ENCODE measurements at places on chromosomes 16 and 17.

GRCh38 chr16:27191352-27191924 is 11.9 kb upstream of the KDM8 start:
- no peak for DNase-seq

GRCh38 chr17:27546624-27547300 is 84.2 kb upstream of the LGALS9 start:
- DNase-seq, result no peak

- DNase-seq, result no peak
Measured at GRCh38 chr17:39651923-39652586, 13.1 kb upstream of the TCAP start.

DNA sequence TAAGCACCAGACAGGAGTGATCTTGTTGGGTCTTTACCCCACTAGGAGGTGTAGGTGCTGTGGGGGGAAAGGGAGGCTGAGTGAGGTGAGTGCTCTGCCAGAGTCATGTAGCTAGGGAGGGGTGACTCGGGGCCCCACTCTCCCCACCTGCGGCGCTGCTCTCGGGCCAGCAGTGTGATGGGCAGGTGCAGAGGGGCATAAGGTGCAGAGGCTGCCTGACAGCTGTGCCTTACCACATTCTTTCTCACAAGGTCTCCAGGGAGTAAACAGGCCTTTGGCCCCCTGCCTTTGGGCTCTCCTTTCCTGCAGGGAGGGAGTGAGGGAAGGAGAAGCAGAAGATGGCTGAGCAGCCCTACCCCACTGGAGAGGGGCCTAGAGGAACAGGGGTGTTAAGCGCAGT is 4.5 kb upstream of the CNP start:
- DNase-seq, result no peak

- DNase-seq, result no peak
Measured at GRCh38 chr16:27364493-27365141, 37.4 kb upstream of the IL21R start.

DNA sequence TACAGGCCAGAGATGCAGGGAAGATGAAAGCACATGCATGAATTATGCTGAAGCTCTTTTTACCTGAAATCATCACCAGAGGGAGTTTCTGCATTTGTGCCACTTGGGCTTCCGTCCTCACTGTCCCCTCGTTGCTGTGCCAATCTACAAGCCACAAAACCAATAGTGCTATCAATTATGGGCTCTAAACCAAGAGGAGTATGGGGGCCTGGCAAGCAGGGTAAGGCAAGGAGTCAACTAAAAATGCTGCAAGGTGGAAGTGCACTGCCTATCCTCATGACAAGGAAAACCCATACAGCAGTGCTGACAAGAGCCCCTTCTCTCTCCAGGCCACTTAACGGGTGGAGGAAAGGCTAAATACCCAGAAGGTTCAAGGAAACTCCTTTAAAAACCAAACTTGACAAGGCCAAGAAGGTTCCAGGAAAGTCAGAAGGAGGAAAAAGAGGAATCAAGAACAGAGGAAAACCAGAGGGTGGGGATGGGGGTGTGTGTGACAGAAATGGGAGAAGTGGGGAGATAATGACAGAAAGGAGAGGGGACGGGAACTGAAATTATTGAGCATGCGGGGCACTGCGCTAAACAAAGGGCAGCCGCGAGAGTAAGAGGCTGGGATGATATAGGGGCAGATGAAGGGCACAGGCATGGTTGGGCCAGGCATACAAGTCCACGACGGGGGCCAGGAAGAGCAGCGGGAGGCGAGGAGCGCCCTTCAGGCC is 674 bp downstream of the C17orf75 start:
- peak; percentile 25 for DNase-seq

- DNase-seq, result no peak
Measured at GRCh38 chr17:78645421-78646295, 68.5 kb upstream of the DNAH17 start.

- DNase-seq, result no peak
Measured at GRCh38 chr16:71628810-71629209, 2.8 kb downstream of the MARVELD3 start.

DNA sequence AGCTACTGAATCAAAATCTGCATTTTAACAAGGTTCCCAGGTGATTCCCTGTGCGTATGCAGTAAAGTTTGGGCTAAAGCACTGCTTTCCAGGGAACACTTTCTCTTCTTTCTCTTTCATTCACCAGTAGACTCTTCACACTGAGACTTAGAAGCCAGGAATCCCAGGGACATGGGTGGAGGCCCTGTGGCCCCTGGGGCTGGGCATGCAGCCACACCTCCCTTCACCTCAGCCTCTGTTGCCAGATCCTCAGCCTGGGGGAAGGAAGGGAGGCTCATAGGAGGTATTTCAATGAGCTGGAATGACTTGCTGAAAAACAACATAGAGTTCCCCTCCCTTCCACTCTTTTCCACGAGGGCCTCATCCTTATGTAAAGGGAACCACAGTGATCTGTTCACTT is 1.2 kb downstream of the G6PC3 start:
- DNase-seq, result no peak

DNA sequence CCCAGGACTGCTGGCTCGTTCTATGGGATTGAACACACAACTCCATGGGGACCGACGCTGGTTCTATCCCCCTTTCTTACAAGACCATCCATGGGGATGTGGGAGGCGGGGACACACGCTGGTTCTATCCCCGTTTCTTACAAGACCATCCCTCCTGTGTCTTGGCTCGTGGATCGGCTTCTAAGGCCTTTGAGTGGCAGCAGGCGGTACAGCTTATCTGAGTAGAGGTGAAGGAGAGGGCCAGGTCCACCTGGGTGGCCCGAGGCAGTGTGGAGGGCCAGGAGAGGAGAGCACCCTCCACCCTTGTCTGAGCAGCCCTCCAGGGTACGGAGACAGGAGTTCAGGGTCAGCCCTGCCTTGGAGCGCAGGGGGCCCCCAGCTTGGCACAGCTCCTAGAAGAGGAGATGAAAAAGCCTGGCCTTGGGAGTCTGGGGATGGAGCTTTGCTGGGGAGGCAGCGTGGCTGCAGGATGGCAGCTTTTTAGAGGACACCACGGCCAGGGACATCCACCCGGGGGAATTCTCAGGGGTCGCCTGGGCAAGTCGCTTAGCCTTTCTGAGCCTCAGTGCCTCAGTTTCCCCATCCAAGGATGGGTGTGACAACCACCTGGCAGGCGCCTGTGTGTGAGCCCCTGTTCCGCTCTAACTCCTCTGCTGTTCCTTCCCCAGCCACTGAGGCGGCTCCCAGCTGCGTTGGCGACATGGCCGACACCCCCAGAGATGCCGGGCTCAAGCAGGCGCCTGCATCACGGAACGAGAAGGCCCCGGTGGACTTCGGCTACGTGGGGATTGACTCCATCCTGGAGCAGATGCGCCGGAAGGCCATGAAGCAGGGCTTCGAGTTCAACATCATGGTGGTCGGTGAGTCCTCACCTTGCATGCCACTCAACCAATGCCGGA is 341.0 kb downstream of the SEC14L1 start:
- no peak for DNase-seq

DNA sequence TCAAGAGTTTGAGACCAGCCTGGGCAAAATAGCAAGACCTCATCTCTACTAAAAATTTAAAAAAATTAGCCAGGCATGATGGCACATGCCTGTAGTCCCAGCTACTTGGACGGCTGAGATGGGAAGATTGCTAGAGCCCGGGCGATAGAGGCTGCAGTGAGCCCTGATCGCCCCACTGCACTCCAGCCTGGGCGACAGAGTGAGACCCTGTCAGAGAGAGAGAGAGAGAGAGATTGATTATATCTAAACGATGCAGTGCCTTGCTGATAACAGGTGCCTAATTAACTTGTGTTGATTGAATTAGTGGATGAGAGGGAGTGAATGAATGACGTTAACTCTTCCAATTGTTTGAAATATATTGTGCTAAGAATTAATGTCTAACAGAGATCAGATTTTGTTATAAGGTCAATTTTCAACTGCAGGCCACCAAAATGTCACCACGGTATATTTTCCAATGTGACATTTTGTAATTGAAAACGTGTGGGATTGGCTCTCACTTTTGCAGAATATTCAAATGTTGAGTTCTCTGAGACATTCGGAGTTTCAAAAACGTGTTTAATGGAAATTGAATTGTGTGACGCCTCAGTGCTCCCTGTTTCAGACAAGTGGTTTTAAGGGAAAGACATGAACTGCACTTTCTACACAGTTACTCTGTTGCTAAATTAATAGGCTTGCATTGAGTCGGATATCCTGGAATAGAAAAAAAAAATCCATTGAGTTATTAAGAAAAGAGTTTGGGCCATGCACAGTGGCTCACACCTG is 53.6 kb downstream of the ABAT start:
- no peak for DNase-seq

- no peak for DNase-seq
Measured at GRCh38 chr17:63338272-63338671, 107.8 kb downstream of the CYB561 start.

GRCh38 chr16:1146409-1146808 is 6.5 kb upstream of the CACNA1H start:
- no peak for DNase-seq

DNA sequence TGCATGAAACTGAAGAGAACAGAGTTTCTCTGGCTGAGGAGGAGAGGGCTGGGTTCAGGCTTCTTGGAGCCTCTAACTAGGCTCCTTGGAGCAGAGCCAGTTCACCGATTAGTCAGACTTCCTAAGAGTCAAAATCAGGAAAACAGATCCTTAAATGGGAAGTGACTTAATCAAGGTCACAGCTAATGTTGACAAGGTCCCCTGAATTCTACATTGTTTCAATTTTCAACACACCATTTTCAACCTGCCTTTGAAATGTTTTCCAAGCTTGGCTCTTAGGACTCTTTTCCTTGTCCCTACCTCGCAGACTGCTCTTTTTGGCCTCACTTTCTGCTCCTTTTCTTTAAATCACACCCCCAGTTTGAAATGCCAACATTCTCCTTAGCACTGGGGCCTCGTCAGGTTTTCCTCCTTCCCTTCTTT is 16.3 kb downstream of the MYL4 start:
- DNase-seq, result no peak

DNA sequence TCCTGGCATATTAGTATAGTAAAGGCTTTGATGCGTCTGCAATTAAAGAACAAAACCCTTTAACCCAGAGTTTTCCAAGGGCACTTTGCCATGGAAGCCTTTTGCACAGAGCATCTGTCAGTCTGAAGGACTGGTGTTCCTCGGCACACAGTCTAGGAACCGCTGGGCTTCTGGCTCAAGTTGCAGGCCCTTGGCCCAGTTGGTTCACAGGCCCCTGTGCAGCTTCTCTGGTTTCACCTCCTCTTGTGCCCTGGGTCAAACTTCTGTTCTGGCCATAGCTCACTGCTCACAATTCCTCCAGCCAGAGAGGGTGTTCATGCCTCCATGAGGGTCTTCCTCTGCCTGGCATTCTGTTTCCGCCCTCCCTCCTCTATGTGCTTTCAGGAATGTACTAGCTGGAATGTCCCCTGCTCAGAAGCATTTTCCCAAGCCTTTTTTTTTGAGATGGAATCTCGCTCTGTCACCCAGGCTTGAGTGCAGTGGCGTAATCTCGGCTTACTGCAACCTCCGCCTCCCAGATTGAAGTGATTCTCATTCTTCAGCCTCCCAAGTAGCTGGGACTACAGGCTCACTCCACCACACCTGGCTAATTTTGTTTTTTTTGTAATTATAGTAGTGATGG is 34.5 kb upstream of the TEX2 start:
- no peak for DNase-seq

DNA sequence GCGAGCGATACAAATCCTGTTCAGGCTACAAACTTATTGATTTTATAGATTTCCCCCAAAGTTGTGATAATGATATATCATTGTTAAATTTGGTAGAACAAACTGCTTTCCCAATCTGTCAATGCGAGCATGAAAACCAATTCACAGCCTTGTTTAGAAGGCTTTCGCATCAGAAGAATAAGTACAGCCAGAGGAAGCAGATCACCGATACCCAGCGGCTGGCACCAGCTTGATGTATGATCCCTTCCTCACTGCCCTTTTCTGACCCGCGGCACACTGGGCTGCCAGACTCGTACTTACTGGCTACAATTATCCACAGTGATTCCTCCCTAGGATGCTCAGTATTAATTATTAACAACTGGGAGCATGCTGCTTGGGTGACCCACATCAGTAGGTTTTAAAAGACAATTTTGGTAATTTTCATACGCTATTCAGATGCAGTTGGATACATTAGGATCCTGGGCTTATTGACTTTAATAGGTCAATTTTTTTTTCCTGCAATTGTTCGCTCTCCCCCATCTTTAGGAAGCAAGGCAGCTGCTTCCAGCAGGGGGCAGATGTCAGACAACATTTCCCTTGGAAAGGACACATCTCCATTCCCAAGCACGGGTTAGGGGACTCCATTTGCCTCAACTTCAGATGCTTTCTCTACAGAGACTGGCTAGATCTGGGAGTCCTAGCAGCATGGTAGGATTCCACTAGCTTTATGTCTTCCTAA is 582.7 kb upstream of the PSMD7 start:
- no peak for DNase-seq

DNA sequence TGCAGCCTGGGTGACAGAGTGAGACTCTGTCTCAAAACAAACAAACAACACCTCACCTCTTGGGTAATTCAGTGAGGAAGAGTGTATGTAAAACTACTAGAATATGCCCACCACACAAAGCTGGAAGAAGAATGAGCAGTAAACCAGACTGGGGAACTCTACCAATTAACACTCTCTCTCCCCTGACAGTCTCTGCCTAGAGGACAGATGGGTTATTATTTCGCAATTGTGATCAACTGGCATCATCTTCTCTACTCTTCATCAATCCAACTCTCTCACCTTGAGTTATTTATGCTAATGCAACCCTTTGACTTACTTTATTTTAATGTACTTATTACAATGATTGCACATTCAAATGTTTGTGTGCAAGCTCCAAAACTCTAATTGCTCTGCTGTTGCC is 205.6 kb downstream of the XYLT1 start:
- DNase-seq, result no peak

DNA sequence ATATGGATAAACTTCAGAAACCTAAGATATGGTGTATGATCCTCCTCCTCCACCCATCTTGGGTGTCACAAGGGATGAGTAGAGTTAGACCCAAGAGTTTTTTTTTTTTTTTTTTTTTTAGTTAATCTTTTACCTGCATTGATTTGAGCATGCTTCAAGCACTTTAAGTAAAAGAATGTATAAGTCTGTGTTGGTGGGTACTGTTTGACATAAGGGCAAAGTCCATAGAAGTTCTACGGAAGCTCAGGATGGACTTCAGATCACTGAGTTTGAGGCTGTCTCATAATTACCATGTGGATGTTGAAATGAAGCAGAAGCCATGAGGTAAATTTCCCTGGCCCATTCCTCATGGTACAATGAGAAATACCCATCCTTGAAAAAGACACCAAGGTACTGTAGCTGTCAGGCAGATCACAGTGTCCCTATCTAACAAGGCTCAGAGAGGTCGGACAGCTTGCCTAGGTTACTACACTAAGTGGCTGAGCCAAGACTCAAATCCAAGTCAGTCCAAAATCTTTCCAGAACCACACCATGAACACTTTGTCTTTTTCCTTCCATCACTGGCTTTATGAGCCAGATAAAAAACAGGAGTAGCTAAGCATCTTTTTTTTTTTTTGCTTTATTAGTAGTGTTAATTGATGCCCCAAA is 962.8 kb downstream of the CDH11 start:
- no peak for DNase-seq

All from nucleus accumbens (tissue), 56 donors.